ENCODE measurements at places on chromosomes 6 and 20.

- no peak for DNase-seq
Observed at GRCh38 chr20:48631114-48632016, 196.4 kb downstream of the PREX1 start.

DNA sequence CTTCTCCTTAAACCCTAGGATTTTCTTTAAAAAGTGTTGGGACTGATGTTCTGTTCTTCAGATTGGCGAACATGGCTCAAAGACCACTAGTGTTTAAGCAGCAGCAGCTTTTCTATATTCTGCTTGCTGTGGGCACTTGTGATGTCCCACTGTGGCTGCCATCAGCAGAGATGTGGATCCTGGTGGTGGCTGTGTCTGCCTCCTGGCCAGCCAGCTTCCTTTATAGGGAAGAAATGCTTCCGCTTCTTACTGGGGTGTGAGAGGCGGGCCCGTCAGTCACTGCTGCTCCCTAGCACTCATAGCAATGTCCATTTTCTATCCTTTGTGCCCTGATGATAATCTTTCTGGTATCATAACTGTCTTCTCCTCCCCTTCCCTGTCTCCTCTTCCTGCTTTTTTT lies 66.7 kb upstream of the ESR1 start:
- DNase-seq = no peak

DNA sequence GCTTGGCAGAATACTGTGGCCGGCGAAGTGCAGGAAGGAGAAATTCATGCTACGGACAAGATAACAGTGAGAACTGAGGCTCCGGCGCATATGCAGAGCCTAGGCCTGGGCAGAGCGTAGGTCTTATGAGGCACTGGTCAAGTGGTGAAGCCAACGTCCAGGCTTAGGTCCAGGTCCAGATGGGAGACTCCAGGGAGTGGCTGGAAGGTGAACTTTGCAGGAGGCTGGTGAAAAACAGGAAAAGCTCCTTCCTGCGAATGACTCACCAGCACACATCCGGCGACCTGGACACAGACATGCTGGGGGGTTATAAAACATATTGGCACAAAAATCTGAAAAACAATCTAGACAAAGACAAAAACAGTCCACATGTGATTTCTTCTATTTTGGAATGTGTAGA lies 15.4 kb downstream of the C6orf141 start:
- no peak for DNase-seq

DNA sequence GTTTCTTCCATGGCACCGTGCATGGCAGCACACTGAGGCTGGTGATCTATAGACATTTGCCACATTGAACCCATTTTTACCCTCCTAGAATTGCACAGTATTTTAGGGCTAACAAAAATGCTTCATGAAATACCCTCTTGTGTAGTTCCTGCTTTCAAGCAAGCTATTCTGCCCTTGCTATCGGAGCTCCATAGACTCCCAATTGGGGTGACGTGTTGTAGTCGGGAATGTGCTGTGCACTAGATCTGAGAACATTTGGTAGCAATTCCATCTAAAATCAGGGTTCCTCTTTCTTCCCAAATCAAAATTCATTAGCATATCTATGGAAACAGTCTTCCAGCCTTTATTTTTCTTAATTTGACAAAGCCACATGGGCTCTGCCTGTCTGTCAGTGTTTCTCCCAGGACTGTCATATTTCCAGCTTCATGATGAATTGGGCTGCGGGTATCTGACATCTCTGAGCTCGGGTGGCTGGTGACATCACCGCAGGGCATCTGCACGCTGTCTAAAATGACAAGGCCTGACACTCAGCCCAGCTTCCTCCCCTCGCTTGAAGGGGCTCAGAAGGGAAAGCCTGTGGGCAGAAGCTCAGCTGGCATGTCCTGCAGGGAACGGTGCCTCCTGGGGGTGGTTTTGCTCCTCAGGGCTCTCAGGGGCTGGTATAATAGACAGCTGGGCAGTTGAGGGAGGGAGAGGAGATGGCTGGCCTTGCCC lies 406.4 kb downstream of the QKI start:
- DNase-seq = no peak

DNA sequence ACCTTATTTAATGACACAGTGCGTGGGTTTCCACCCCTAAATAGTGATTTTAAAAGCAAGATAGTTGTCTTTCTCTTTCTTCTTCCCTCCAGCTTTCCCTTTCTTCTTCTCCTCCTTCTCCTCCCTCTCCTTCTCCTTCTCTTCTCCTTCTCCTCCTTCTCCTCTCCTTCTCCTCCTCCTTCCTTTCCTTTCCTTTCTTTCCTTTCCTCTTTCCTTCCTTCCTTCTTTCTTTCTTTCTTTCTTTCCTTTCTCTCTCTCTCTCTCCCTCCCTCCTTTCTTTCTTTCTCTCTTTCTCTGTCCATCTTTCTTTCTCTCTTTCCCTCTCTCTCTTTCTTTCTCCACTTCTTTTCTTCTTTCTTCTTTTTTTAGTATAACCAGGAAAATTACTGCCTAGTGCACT lies 670.6 kb downstream of the GRIK2 start:
- no peak for DNase-seq

All from ACHN (cell line).